ENCODE measurements at places on chromosomes 11 and 22.

DNA sequence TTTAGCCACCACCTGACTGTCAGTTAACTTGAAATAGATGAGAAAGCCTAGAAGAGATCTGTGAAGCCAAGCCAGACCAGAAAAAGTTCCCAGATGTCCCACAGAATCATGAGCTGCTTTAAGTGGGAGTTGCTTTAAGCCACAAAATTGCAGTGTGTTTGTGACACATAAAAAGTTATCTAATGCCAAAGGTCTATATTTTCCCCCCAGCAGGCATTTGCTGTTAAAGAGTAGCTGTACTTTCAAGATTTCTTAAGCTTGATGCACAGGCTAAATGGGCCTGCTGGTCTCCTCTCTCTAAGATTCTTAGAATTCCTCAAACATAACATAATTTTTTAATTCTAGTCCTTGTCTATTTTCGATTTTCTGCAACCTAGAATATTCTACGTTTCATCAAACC lies 825.7 kb downstream of the FAM181B start:
- no peak for DNase-seq

DNA sequence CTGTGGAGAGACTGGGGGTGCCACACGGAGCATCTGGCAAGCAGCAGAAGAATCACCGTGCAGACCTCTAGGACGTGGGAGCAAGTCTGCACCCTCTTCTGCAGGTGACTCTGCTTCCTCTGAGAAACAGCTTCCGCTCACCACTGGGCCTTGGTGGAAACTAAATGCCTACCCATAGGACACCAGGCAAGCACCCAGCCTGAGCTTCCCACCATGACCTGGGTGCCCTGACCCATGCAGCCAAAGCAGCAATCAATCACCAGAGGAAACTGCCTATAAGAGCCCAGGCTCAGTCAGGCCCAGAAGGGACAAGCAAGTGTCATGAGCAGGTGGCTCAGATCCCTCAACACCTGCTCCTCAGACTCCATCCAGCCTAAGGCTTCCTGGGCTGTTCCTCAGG lies 63.4 kb downstream of the IGLL5 start:
- DNase-seq, result no peak

- no peak for DNase-seq
Measured at GRCh38 chr11:20451568-20451967, 64.1 kb downstream of the PRMT3 start.

DNA sequence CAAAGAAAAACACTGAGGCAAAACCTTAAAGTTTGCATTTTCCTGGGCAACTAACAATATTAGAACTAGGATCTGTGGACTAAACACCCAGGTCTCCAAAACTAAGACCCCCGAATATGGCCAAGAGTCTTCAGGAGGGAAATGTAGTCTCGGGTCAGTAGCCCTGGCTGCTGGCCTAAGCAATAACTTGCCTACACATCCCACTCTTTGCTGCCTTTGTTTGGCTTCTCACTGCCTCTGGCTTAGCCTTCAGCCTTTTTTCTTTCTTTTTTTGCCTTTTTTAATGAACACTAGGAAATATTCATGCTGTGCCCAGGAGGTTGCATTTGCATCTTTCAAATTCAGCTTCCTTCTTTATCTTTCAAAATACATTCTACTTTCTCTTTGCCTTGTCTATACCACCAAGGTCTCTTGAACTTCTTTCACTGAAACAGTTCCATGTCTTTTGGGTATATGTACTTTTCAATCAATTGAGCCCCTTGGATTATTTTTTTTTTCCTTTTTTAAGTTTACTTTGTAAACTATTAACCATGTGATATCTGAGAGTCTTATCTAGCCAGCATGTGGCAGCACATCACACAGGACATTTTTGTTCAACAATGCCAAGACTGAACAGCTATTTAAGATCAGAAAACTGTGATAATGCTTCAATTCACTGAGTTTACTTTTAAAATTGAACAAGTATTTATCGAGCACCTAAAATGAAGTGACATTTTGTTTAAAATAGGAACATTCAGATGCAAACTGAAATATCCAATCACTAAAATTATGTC lies 165.0 kb upstream of the TRPC6 start:
- DNase-seq, result no peak

DNA sequence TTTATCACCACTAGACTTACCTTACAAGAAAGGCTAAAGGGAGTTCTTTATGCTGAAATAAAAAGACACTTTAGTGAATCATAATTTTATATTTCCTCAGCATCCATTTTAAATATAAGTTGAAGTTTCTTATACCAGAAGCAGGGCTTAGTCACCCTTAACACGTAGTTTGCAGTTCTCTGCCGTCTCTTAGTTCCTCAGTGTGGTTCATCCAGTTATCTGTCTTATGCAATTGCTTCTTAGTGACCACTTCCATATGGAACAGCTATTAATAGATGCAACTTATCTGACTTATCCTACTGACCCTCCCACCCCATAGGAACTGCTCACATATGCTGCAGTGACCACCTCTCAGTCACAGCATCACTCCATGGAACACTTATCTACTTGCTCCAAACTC lies 11.7 kb upstream of the SLC36A4 start:
- no peak for DNase-seq

DNA sequence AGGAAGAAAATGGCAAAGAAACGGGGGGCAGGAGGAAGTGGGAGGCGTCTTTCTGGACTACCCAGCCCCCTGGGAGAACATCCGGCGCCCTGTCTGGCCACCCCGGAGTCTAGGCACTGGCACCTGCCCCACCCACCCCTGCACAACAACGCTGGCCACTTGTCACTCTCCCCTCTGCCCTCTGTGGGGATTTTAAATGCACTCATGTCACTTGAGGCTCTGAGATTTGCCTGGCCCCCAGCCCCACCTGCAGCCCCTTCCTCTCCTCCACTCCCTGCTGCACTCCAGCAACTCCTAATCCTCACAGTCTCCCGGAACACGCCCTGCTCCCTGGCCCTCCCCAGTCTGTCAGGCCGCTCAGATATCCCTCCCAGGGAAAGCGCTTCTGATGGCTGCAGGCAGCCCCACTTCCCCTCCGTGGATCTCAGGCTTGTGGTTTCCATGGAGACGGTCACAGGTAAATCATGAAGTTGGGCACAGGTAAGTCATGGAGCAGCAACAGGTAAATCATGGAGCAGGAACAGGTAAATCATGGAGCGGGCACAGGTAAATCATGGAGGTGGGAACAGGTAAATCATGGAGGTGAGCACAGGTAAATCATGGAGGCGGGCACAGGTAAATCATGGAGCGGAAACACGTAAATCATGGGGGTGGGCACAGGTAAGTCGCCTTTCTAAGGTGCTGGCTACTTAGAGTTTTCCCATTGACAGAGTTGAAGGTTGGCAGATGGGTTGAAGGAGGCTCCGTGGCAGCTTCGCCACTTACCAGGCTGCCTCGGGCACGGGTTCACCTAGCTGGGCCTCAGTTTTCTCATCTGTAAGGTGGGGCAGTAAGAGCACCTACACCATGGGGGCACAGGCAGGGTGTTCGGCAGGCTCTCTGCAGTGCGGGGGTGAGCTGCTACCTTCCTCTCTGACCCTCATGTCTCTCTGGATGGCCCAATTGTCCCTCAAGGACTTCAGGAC lies 79.0 kb upstream of the SHISAL1 start:
- peak; percentile 29 for DNase-seq

DNA sequence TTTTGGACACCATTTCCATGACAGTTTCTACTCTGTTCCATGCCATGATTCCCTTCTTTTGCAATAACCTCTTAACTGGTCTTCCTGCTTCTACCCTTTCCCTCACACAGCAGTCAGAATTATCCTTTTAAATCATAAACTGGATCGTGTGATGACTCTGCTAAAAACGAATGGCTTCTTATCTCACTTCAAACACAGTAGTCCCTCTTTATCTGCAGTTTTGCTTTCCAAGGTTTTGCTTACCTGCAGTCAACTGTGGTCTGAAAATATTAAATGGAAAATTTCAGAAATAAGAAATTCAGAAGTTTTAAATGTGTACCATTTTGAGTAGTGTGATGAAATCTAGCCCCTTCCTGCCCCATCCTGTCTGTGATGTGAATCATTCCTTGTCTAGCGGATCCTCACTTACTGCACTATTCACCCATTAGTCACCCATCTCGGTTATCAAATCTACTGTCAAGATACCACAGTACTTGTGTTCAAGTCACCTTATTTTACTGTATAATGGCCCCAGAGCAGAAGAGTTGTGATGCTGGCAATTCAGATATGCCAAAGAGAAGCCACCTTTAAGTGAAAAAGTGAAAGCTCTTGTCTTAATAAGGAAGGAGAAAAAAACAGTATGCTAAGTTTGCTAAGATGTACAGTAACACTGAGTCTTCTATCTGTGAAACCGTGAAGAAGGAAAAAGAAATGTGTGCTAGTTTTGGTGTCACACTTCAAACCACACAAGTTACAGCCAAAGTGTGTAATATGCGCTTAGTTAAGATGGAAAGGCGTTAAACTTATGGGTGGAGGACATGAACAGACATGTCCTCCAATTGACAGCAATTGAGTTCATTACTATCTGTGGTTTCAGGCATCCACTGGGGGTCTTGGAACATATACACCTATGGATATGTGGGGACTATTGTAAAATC lies 283.0 kb downstream of the DDX10 start:
- DNase-seq, result no peak

DNA sequence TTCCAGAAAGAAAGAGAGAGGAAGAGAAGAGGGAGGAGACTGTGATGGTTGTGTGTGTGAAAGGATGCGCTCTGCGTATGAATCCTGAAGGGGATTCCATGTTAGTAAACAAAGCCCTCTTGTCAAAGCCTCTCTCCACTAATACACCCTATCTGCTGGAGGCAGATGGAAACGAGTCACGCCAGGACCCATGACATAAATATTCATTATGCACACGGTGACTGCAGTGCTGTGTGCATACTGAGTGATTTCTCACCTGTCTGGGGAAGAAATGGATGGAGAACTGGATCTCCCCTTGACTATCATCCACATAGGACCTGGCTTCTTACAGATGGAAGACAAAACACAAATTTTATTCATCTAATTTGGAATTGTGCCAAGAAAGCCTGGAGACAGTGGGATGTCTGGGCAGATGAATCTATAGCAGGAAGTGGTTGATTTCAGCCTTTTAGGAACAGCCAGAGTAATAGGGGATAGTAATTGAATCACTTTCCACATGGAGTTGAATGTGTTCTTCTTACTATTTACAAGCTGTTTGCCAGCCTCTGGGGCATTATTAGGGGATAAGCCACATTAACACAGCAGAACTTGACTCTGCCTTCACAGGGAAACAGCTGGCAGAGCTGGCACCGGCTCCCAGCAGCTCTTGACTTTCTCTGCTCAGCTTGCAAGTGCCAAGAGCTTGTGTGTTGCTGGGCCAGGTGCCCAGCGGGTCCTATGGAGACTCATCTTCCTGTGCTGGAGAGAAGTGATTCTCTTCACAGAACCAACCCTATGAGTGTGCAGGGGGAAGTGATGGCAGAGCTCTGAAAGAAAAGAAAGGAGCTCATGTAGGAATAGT lies 9.0 kb downstream of the MTNR1B start:
- no peak for DNase-seq

- DNase-seq, result no peak
Measured at GRCh38 chr11:9858218-9858617, 194.3 kb downstream of the SWAP70 start.

GRCh38 chr22:20319041-20319744 lies 667 bp downstream of the DGCR6L start:
- peak; percentile 68 for DNase-seq

- DNase-seq, result no peak
Measured at GRCh38 chr22:21573293-21573734, 5.8 kb downstream of the UBE2L3 start.

DNA sequence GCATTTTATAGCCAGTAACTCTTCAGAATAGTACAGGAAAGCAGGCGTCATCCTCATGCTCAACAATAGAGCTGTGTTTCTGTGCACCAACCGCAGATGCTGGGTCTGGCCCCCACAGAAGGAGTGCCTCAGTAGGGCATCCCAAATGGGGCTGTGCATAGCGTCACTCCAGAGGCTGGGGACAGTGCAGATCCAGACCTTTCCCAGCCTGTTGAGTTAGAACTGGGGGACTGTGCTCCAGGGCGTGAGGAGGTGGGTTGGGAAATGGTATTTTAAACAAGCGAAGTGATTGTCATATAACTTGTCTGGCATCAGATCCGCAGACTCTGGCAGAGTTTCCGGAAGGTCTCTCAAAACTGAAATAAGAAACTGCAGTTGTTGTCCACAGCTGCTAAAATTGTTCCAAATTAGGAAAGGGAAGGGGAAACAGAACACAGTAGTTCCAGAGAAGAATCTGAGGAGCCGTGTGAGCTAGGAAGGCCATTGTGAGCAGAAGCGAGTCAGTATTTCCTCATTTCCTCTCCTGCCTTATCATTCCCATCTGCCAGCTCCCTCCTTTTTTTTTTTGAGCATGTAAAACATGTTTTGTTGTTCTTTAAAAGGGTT lies 52.2 kb downstream of the JAM3 start:
- DNase-seq, result no peak

DNA sequence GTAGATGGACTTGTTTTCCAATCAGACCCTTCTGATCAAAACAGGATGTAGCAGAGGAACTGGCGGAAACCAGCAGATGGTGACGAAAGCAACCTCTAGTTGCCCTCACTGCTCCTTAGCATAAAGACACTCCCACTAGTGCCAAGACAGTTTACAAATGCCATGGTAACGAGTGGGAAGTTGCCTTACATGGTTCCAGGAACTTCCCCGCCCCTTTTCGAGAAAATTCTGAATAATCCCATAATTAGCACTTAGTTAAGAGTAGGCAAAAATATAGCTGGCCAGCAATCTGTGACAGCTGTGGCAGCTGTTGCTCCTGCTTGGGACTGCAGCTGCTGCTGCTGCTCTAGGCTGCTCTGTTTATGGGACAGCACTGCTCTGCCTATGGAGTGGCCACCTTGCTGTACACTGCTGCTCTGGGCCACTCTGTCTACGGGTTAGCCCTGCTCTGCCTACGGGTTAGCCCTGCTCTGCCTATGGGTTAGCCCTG lies 33.4 kb upstream of the SORL1 start:
- DNase-seq, result no peak

GRCh38 chr11:44286268-44286880 lies 23.6 kb downstream of the ALX4 start:
- DNase-seq, result no peak

DNA sequence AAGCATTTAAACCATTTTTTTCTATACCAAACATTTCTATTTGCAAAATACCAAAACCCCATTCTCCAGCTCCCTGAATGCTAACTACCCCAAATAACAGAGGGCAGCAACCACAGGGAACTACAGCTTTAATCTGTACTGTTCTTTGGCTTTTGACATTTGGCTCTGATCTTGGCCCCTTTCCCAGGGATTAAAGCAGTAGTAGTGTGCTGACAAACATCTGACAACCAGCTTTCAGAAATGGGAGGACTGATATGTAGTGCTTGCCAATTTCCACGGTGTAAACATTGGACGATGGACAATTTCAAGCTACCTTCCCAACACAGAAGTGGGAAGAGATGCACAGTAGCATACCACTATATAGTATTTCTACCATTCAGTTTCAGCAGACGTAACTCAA lies 88.4 kb upstream of the TEAD1 start:
- no peak for DNase-seq

GRCh38 chr11:87265979-87266378 lies 228.2 kb downstream of the TMEM135 start:
- no peak for DNase-seq

GRCh38 chr11:86790867-86791849 lies 9.2 kb upstream of the PRSS23 start:
- no peak for DNase-seq

- DNase-seq, result no peak
Measured at GRCh38 chr11:42840860-42841259, 470.9 kb upstream of the API5 start.

Data from type B pancreatic cell (in vitro differentiated cells).